LHCN-M2 (cell line): ENCODE measurements at places on chromosomes 3 and 15. TPM values are rescaled to one million over a fixed set of nuclear protein-coding genes. Genes with fewer than 3 reads are reported as not detected.

Gene NR2F2
- total RNA-seq: 8.5 and 11.6 TPM in 2 replicates

DNA sequence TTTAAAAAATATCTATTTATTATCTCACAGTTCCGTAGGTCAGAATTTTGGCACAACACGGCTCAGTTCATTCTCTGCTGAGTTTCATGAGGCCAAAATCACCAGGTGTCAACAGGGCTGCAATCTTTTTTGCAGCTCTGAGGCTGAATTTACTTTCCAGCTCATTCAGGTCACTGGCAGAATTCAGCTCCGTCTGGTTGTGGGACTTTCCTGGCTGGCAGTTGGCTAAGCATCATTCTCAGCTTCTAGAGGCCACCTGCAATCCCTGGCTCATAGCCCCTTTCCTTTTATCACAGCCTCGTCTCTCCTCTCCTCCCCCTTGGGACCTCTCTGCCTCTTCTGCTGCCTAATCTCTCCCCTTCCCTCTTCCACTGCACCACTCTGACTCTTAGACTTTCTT is 174.0 kb upstream of the WNT5A start:
- DNase-seq: no peak

DNA sequence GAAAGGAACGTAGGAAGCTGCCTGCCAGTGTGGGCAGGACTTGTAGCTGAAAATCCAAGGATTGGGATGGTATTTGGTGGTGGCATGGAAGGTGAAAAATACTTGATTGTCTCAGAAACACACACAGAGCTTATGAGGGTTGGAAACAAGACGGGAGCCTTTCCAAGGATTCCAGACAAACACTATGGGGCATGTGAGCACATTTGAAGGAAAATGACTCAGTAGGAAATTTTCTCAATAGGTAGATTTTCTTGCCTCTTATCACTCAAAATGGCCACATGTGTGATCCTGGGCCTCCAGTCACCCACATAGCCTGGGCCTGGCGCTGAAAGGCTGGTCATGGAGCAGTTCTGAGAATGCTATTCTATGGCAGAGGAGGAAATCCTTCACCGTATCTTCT is 47.4 kb downstream of the CCNL1 start:
- no peak for DNase-seq

Gene ESYT3
- 0.90 and 1.0 TPM in 2 replicates for total RNA-seq

DNA sequence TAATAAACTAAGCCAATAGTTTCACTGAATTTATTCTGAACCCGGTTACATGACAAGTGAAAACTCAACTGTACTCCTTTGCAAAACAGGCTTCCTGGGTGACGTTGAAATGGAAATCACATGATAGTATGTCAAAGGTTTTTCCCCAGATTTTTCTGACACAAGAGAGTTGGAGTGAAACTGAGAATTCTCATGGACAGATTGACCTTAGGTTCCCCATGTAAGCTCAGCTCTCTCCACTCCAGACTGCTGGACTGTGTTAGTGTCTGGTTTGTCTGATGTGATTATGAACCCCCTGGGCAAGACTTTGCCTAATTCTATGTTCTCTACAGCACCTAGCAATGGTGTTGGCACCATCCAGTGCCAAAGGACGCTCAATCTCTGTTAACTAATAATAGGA is 219.7 kb upstream of the COL8A1 start:
- no peak for DNase-seq

- DNase-seq: peak; percentile 92
These were observed 1.4 kb downstream of the CRTAP start for GRCh38 chr3:33115024-33115768.

Gene NRG4
- total RNA-seq: not detected in 2 replicates

DNA sequence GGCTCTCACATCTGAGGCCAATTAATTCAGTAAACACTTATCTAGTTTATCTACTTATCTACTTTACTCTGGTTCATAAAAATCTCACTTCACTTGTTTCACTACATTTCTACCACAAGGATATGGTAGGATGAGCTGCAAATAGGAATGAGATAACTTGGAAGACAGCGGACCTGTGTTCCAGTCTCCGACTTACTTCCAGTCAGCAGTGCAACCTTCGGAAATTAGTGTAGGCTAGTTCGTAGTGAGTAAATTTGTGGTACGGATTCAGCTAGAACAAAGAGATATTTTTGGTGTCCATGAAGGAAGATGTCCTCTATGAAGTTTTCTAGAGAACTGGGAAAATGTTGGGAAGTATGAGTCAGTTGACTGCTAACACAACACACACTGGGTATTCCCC is 66.3 kb downstream of the TPRG1 start:
- DNase-seq: no peak

Gene CLPX
- 29.5 and 30.7 TPM in 2 replicates for total RNA-seq

Gene THRB
- total RNA-seq: 2.6 and 4.4 TPM in 2 replicates

GRCh38 chr15:85456798-85457197 is 76.4 kb downstream of the AKAP13 start:
- no peak for DNase-seq

DNA sequence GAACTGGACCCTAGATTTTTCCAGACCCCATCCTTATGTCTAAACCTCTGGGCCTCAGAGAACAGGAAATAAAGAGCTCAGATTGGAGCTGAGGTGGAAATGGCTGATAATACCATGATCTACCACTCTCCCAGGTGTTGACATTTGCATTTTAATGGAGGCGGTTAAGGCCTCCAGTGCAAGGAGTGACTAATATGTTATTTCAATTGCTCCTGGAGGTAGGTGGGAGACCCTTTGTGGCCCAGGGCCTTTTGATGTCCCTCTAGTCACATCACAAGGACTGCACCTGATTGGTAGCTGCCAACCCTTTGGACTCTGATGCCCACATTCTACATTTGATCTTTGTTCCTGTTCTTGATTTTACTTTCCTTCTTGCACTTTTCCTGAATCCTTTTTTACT is 9.0 kb upstream of the ADCY5 start:
- no peak for DNase-seq

DNA sequence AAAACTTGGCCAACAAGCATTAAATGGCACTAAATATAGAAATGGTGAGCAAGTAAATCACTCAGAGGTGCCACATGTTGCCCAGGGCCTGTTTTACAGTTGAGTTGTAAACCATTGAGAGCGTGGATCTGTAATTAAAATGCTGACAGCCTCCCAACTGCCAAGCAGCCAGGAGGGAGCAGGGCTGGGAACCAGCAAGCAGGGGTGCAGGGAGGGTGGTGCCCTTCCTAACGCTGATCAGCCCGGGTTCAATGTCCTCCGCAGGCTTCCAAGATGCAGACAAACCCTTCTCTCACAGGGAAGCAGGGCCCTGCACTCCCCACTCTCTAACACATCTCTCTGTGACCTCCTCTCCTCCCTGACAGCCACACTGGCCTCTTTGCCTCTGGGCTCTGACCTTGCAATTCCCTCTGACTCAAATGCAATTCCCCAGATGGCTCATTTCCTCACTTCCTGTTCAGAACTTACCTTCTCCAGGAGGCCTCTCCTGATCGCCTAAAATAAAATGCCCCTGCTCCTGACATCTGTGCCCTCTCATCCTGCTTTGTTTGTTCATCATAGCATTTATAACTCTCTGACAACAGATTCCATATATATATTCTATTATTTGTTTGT is 40.0 kb downstream of the WNT7A start:
- DNase-seq: no peak

DNA sequence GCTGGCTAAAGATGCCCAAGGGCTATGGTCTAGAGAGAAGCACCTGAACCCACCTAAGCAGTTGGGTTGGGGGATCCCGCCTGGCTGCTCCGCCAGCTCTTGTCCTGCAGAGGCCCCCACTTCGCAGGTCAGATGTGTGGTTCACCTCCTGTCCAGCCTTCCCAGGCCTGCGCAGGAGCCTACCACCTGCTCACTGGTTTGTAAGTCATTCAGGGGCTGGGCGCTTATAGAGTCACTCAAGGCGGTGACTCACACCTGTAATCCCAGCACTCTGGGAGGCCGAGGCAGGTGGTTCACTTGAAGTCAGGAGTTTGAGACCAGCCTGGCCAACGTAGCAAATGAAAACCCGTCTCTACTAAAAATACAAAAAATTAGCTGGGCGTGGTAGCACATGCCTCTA is 3.9 kb upstream of the FURIN start:
- DNase-seq: peak; percentile 56

- DNase-seq: peak; percentile 33
These were observed 302.0 kb downstream of the DIPK2A start for GRCh38 chr3:144273601-144274000.
